ENCODE measurements at places on chromosomes 6 and 20.

DNA sequence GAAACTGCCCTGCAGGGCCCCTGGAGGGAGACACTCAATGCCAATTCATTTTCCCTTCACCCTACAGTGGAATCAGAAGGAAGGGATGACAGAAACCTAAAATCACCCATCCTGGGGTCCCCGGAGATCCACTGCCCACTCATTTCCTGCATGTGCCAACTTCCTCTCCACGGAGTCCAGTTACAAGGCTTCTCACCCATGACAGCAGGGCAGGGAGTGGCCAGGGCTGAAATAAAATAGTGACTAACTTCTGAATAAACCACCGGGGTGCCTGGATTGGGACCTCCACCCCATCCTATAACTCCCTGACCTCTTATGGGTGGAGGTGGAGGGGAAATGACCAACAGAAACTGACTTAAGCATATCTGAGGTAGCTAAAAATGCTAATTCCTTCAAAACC, 362.3 kb downstream of the MAFB start:
- DNase-seq, result no peak

DNA sequence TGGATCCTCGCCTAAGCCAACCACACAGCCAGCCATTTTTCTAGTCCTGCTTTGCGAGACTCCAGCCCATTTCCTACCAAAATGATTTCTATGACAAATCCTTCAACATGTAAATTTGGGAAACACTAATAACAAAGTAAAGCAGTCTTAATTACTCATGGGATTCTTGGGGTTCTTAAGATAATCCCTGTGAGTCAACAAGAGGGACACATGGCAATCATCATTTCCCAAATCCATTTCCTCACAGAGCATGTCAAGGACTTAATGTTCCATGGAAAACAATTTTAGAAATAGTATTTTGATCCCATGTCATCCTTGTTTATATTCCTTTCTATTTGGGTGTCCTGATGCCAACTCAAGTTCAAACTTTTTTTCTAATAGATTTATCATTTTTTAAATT, 322.7 kb upstream of the NOX3 start:
- DNase-seq, result no peak

- no peak for DNase-seq
Observed at GRCh38 chr6:45712786-45713185, 302.9 kb downstream of the CLIC5 start.

GRCh38 chr6:156719395-156719719, 57.8 kb upstream of the ARID1B start:
- no peak for DNase-seq

GRCh38 chr6:79373246-79373645, 138.8 kb upstream of the HMGN3 start:
- no peak for DNase-seq

- DNase-seq, result no peak
Observed at GRCh38 chr20:24935766-24936525, 13.1 kb upstream of the CST7 start.

DNA sequence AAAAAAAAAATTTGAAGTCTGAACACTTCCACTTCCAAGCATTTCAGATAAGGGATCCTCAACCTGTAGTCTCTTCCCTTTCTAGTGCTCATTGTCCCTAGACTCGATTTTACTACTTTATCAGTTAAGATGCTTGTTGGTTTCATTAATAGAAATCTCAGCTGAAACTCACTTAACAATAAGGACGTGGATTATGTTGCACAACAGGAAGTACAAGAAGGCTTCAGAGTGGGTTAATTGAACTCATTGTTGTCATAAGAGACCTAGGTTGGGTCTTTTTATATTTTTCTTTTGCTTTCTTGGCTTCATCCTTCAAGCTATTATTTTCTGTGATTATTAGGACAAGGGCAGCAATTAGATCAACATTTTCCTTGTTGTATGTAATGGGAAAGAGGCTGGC, 175.2 kb downstream of the CDKAL1 start:
- DNase-seq, result no peak

GRCh38 chr20:64149141-64149540, 15.1 kb upstream of the MYT1 start:
- DNase-seq, result no peak

DNA sequence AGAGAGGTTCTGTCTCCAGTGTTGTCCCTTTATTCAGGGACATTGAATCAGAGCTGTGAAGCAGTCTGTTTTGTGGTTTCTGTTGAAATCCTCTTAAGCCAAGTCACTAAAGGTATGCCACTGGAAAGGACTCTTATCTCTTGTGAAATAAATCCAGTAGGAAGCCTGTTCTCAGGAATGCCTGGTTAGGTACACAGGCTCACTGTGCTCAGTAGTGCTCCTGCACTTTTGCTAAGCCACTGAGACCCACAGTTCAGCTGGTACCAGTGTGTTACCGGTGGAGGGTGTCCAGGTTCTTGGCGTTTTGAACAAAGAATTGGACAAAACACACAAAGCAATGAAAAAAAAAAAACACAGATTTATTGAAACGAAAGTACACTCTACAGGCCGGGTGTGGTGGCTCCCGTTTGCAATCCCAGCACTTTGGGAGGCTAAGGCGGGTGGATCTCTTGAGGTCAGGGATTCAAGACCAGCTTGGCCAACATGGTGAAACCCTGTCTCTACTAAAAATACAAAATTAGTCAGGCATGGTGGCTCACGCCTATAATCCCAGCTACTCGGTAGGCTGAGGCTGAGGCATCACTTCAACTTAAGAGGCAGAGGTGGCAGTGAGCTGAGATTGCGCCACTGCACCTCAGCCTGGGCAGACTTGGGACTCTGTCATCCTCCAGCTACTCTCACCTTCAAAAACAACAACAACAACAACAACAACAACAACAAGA, 186.1 kb downstream of the JARID2 start:
- DNase-seq, result no peak

GRCh38 chr6:130420911-130421310, 55.1 kb downstream of the TMEM200A start:
- DNase-seq, result no peak

GRCh38 chr20:30815577-30816181, 441.8 kb upstream of the DEFB115 start:
- no peak for DNase-seq

- peak; percentile 53 for DNase-seq
Observed at GRCh38 chr20:2523919-2524708, 12.3 kb upstream of the TMC2 start.

GRCh38 chr6:122374307-122374706, 25.1 kb upstream of the HSF2 start:
- no peak for DNase-seq

- no peak for DNase-seq
Observed at GRCh38 chr6:3359101-3359752, 97.6 kb downstream of the SLC22A23 start.

DNA sequence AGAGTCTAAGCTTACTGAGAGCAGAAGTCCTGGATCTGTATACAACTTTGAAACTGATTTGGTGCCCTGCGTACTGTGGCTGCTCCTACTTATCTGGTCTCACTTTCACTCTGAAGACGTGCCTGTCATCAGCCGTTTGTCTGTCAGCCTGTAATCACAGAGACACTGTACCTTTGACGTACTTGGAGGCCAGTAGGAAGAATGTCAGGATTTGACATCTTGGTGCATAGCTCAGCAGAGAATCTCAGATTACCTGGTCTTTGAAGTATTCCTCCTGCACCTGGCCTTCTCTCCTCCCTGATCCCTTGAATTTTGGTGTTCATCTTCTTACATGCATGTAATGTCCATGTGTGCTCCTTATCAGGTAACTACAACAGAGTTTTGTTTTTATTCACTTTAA, 37.7 kb downstream of the DSE start:
- no peak for DNase-seq

GRCh38 chr6:22828179-22829062, 259.1 kb downstream of the HDGFL1 start:
- DNase-seq, result peak; percentile 99

- no peak for DNase-seq
Observed at GRCh38 chr6:77650098-77650663, 2.7 kb upstream of the MEI4 start.

- peak; percentile 59 for DNase-seq
Observed at GRCh38 chr6:126180585-126180984, 159.3 kb upstream of the CENPW start.

All from HS-27A (cell line).